Cerebellar cortex (tissue), 1 donor: ENCODE measurements at places on chromosomes 4 and X.

- DNase-seq = no peak
These were observed 304.2 kb downstream of the TENM3 start for GRCh38 chr4:182547435-182547834.

DNA sequence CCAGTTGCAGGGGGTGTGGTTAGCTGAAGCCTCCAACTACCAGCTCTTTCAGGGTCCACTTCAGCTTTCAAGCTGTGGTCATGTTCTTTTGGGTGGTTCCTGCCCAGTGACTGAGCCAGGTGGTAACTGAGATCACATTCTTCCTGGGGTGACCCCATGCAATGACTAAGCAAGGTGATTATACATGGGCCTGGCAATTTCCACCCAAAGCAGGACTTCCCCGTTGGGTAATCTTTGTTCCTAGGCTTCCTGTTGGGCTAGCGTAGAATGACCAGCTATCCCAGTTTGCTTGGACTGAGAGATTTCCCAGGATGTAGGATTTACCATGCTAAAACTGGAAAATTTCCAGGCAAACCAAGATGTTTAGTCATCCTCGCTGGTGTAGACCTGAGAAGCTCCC, 18.4 kb upstream of the MAGEB17 start:
- no peak for DNase-seq

- DNase-seq = peak; percentile 69
These were observed 991 bp downstream of the RAP2C start for GRCh38 chrX:132218100-132218812.

DNA sequence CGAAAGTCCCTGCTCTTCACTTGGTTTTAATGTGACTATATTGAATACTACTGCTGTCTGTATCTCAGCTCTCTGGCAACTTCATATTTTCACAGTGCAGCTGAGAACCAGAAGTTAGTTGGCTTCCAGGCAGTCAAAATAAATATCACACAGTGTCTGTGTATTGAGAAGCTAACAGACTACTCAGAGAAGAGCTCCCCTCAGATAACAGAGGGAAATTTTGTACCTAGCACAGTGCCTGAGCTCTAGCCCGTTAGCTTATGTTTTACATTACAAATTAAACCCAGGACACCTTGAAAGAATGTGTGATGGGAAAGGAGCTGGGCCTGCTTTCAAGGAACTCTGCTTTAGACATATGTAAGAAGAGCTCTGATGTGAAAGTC, 22.7 kb downstream of the JADE1 start:
- DNase-seq = no peak

- DNase-seq = no peak
These were observed 332.9 kb downstream of the PPP3CA start for GRCh38 chr4:101014417-101014816.

DNA sequence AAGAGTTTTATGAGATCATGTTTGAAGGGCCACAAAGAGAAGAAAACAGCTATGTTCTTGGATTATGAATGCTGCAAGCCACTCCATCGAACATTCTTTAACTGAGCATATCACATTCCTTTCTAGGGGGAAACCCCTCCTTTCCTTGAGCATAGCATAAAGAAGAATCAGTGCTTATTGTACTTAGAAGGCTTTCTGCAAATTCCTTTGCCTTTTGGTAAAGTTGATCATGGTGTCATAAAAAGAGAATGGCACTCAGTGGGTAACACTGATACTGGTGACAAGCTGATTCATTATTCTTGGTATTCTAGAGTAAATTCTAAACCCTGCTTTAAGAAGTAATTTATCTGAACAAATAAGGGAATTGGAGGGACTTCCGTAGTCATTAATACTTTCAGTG, 88.5 kb upstream of the GPR34 start:
- DNase-seq = no peak

- DNase-seq = no peak
These were observed 110.0 kb downstream of the PSAPL1 start for GRCh38 chr4:7324651-7325121.

- no peak for DNase-seq
These were observed 56.3 kb downstream of the PKD2 start for GRCh38 chr4:88063634-88064296.

DNA sequence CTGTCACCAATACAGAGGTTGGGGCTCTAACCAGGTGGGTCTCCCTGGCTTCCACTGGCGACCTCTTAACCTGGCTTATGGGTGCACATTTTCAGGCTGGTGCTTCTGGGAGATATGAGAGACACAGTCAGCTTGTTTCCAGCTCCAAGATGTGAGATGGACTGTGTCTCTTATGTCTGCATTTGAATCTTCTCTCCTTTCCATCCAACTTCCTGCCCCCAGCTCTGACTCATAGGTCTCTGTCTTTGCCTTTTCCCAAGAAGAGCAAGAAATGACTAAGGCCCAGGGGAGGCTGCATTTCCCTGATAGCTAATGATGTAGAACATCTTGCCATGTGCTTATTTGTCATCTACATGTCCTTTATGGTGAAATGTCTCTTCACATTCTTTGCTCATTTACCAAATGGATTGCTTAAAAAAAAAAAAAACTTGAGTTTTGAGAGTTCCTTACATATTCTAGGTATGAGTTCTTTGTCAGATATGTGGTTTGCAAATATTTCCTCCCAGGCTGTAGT, 3.2 kb upstream of the UXT start:
- no peak for DNase-seq

DNA sequence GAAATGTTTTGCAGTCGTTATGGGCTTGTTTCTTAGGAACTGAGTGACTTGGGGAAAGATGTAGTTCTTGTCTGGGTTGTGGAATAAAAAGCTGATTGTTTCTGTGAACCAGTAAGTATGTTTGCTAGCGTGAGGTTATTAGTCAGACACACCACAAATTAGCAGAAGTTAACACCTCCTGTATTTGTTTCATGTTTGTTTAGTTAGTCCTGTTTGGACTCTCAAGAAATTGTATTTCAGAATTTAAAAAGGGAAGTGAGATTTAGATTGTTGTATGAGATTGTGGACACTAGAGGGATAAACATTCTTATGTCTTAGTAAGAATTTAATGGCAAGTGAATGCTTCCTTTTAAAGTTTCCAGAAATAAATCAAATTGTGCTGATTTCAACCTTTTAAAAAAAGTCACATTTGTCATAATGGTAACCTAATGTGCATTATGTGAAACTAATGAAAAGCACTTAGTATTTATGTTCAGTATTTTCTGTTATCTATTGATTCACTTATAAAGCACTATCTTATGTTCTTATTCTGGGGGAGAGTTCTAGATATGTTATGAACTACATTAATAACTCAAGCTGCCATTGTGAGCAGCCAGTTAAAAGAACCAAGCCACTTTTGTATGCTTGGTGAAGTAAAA, 25.6 kb downstream of the ATP10D start:
- DNase-seq = no peak

- DNase-seq = no peak
These were observed 156.6 kb upstream of the SCML1 start for GRCh38 chrX:17580539-17581152.

DNA sequence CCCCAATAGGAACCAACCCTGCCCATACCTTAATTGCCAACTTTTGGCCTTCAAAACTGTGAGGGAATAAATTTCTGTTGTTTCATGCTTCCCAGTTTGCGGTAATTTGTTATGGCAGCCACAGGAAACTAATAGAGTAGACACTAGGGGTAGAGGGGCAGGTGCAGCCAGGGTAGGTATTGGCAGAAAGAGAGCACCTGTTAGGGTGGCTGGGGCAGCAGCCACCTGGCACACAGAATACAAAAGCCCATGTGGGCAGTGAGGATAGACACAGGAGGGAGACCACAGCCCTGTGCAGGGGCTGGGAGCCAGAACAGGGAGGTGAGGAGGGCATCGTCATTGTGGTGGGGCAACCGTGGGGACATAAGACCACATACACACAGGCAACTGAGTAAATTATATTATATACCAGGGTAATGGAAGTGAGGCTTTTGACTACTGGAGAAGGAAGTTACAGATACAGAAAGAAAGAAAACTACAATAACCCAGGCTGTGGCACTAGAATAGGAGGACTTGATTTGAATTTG, 28.2 kb downstream of the IRF2 start:
- no peak for DNase-seq
